Activated T-cell treated with anti-CD3 and anti-CD28 coated beads for 4 hours (primary cell): ENCODE measurements at places on chromosomes 2 and 18.

- no peak for DNase-seq
Observed at GRCh38 chr18:58884680-58885079, 20.0 kb downstream of the ZNF532 start.

- DNase-seq = no peak
Observed at GRCh38 chr2:134657650-134658250, 61.0 kb downstream of the TMEM163 start.

DNA sequence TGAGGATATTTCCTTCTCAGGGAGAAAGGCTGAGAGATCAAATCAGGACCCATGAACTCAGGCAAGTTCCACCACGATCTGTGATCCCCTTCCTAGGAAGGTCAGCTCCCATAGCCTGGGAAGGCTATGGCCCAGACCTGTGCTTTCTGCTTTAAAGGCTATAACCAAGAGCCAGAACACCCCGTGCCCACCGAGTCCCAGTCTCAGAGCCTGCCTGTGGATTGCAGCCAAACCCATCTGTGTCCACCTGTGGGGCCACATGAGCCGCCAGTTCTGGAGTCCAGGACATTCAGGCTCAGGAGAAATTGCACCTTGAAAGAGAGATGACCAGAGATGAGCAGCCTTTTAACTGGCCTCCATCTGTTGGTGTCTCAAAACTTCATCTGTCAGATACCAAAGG is 46.9 kb downstream of the MAL start:
- DNase-seq = no peak

GRCh38 chr2:200968162-200968561 is 4.7 kb upstream of the ORC2 start:
- no peak for DNase-seq

DNA sequence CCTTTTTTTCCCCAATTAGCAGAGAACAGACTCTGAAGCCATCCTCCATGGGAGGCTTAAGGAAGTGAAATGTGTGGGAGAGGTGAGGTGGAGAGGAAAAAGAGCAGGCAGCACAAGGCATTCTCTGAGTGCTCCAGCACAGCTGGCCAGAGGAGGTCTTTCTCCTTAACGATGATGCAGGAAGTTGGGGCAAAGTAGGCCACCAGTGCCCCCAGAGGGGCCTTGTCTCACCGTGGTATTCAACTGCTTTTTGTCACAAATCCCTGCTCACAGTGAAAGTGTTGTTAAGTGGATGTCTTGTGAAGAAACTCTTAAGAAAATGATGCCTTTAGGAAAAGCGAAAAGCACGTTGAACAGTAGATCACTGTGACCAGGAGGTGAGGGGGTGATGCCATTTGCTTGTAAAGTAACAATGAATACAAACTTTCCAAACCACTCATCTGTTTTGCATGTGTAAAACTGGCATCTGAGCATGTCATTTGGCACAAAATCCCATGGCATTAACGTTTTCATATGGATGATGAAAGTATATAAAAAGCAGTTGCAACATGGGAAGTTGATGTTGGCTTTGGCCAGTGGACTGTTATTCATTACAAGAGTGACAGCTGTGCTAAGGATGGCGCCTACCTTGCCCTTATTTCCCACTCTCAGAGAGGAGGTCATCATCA is 49.2 kb upstream of the CDC42EP3 start:
- DNase-seq = no peak

- no peak for DNase-seq
Observed at GRCh38 chr2:9153643-9153980, 53.0 kb upstream of the ASAP2 start.

- no peak for DNase-seq
Observed at GRCh38 chr2:229314117-229314516, 43.0 kb upstream of the PID1 start.

DNA sequence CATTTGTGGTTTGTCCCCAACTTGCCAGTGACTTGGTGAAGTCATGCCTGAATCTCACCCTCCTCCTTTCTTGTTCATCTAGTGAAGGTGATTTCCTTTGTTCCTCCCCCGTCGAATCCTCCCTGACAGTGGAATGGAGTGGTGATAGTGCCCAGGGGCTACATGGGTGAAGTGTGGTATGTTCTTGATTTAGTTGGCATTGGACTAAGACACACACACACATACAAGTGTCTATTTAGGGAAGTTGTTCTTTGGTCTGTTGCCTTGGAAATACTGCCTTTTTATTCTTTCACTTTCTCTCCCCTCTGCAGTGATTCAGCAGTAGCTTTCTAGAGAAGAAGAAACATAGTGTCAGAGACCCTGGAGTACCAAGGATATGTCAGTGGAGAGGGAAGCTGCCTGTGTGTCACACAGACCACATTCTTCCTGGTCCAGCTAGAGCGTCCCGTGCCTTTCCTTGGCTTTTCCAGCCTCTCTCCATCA is 10.9 kb downstream of the INPP4A start:
- DNase-seq = no peak
